ENCODE measurements at places on chromosomes 1 and 21. TPM values are rescaled to one million over a fixed set of nuclear protein-coding genes. Genes with fewer than 3 reads are reported as not detected.

Gene OR2T2
- total RNA-seq, result not detected

Gene SPRR1B
- total RNA-seq, result not detected

Gene COL11A1
- total RNA-seq, result under 0.01 TPM

Gene TRPM2
- total RNA-seq, result 3.2 TPM

Gene SLC19A2
- total RNA-seq, result 3.7 TPM

Gene IFI44L
- 1.7 TPM for total RNA-seq

Gene GREM2
- total RNA-seq, result not detected

Gene APCS
- not detected for total RNA-seq

Gene NECTIN4
- total RNA-seq, result 0.17 TPM

Gene GSTM5
- total RNA-seq, result not detected

Gene PADI1
- 0.05 TPM for total RNA-seq

Gene IGFN1
- total RNA-seq, result under 0.01 TPM

Gene CITED4
- total RNA-seq, result 3.9 TPM

Gene GJB5
- not detected for total RNA-seq

Gene SKI
- 26.7 TPM for total RNA-seq

Gene DENND2C
- 2.9 TPM for total RNA-seq

Gene IL12RB2
- total RNA-seq, result not detected

Gene TSPAN1
- total RNA-seq, result 0.28 TPM

Gene SLC9C2
- total RNA-seq, result not detected

Gene ANKRD34A
- under 0.01 TPM for total RNA-seq

Gene RXFP4
- 0.19 TPM for total RNA-seq

Gene FAM72C
- 1.7 TPM for total RNA-seq

Gene RXRG
- not detected for total RNA-seq

Gene DNASE2B
- total RNA-seq, result not detected

Gene CFAP107
- total RNA-seq, result not detected

Gene RBP7
- total RNA-seq, result 0.34 TPM

Gene FCER1G
- not detected for total RNA-seq

Gene BPNT1
- 42.4 TPM for total RNA-seq

Gene DMRTA2
- not detected for total RNA-seq

Gene CD247
- total RNA-seq, result 0.09 TPM

Gene NUP210L
- total RNA-seq, result 0.09 TPM

Gene UBE2U
- not detected for total RNA-seq

Gene ERG
- 98.8 TPM for total RNA-seq

Gene CLDN17
- total RNA-seq, result not detected

Gene GUCA2A
- not detected for total RNA-seq

Gene RNF186
- not detected for total RNA-seq
